ENCODE measurements at places on chromosomes 7 and 10.

- DNase-seq, result no peak
Measured at GRCh38 chr7:38669965-38670520, 38.9 kb upstream of the AMPH start.

- no peak for DNase-seq
Measured at GRCh38 chr7:22931011-22931410, 82.9 kb downstream of the HYCC1 start.

DNA sequence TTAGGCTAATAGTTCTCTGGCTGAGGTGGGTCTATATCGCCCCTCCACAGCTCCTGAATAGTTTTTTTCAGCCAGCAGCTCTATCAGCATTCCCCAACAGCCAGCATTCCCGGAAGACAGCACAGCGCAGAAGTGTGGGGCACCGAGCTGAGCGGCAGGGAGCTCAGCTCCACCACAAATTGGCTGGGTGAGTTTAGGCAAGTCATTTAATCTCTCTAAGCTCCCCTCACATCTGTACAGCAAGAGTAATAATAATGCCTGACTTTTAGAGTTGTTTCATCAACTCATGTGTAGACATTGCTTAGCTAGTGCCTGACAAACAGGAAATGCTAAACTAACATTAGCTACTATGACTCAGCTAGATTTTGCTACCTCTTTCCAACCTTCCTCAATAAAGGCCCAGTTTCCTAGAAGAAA, 247.9 kb upstream of the PTN start:
- DNase-seq, result no peak

- DNase-seq, result no peak
Measured at GRCh38 chr7:116828281-116828680, 34.1 kb upstream of the CAPZA2 start.

GRCh38 chr7:47878662-47879061, 69.6 kb downstream of the PKD1L1 start:
- DNase-seq, result no peak

DNA sequence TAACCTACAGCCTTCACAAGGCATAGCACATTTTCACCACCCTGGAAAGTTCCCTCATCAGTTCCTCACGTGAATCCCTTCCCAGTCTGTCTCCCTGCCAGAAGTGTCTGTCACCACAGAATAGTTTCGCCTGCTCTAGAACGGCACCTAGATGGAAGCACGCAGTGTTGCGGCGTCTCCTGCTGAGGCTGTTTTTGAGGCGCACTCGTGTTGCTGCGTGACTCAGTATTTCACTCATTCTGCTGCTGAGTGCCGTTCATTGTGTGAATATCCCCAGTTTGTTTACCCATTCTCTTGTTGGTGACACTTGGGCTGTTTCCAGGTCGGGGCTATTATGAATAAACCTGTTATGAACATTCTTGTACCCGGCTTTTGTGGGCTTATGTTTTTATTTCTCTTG, 12.8 kb downstream of the NOS3 start:
- DNase-seq, result no peak

GRCh38 chr10:121614613-121615434, 16.6 kb upstream of the FGFR2 start:
- no peak for DNase-seq

- no peak for DNase-seq
Measured at GRCh38 chr7:156693627-156694026, 53.1 kb downstream of the RNF32 start.

- DNase-seq, result no peak
Measured at GRCh38 chr10:85786401-85786899, 580.1 kb downstream of the GRID1 start.

GRCh38 chr10:92678206-92678605, 11.5 kb upstream of the HHEX start:
- DNase-seq, result no peak

DNA sequence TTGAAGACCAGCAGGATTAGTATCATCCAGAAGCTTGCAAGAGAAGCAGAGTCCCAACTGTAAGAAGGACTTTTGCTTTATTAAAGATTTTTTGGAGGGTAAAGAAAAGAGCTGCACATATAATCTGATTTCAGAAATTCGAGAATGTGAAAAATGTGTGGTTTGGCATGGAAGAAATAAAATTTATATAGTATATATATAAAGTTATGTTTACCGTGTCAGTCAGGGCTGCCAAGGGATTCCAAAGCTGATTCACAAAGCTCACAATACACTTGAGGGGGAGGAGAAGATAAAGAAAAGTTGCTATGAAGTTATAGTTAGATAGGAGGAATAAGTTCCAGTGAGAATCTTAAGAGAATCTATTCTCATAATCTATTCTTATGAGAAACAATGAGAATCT, 231.8 kb upstream of the CACNA2D1 start:
- DNase-seq, result no peak

- DNase-seq, result no peak
Measured at GRCh38 chr10:7589748-7590147, 77.0 kb downstream of the ITIH5 start.

GRCh38 chr10:70482982-70483760, 4.6 kb downstream of the PALD1 start:
- no peak for DNase-seq

- no peak for DNase-seq
Measured at GRCh38 chr10:95537542-95537927, 23.6 kb downstream of the SORBS1 start.

- DNase-seq, result no peak
Measured at GRCh38 chr10:96513305-96513697, 425 bp downstream of the TLL2 start.

- no peak for DNase-seq
Measured at GRCh38 chr10:1169186-1169885, 113.2 kb downstream of the WDR37 start.

GRCh38 chr7:97149843-97150242, 32.3 kb downstream of the SDHAF3 start:
- no peak for DNase-seq

- no peak for DNase-seq
Measured at GRCh38 chr10:3755440-3756359, 29.3 kb downstream of the KLF6 start.

GRCh38 chr7:70884809-70885208, 247.1 kb upstream of the GALNT17 start:
- no peak for DNase-seq

- no peak for DNase-seq
Measured at GRCh38 chr7:9264395-9264794, 831.0 kb downstream of the NXPH1 start.

DNA sequence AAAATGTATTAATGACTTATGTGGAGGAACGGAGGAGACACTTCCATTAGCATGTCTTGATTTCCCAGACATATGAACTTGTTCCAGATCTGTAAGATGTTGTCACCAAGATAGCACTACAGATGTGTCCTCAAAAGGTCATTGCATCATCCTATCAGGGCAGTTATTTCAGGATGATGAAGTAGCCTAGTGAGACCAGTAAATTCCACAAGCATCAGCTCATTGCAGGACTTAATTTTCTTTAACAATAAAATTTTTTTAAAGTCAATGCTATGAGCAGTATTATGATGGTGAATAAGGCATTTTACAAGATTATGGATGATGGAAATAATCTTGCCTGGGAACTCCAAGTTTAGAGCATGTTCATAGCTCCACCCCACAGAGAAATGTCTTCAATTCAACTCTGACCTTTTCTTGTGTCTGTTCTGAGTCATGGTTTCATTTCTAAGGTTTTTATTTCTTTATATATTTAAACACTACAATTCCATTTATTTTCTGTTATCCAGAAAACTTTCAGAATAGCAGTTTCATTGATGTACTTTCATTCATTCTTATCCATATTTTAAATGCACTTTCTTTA, 1203.3 kb upstream of the CELF2 start:
- no peak for DNase-seq

DNA sequence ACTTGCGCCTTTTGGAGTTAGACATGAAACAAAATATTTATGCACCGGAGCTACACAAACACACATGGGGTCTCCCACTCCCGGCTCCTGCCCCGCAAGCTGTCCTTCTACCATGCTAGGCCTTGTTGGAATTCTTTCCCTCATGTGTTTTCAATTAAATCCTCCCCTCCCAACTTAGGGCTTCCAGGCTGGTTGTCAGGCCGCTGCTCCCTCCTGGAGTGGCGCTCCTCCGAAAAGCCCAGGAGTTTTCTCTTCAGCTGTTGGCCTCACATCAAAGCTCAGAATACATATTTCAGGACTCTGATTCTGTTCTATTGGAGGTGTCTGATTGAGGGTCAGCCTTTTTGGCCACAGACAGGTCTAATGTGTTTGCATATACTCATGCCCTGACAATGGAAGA, 113.3 kb downstream of the FANK1 start:
- DNase-seq, result no peak

- no peak for DNase-seq
Measured at GRCh38 chr7:1290026-1290678, 57.5 kb downstream of the UNCX start.

DNA sequence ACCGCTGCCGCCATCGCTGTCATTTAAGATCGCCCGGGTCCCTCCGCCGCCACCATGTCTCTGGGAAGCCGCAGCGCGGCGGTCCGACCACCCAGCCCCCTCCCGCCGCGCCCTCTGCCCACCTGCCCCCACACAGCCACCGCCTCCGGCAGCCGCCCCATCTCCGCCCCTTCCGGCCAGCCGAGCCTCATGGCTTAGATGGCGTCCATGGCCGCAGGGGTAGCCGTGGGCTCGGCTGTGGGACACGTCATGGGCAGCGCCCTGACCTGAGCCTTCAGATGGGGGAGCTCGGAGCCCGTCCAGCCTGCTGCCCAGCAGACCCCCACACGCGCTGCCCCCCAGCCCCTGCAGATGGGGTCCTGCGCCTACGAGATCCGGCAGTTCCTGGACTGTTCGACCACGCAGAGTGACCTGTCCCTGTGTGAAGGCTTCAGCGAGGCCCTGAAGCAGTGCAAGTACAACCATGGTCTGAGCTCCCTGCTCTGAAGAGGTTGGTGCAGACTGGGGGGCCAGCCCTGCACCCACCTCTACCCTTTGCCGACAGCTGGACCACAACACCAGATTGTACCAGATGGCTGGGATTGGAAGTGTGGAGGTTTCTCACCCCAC, 38.0 kb upstream of the TARP start:
- no peak for DNase-seq

DNA sequence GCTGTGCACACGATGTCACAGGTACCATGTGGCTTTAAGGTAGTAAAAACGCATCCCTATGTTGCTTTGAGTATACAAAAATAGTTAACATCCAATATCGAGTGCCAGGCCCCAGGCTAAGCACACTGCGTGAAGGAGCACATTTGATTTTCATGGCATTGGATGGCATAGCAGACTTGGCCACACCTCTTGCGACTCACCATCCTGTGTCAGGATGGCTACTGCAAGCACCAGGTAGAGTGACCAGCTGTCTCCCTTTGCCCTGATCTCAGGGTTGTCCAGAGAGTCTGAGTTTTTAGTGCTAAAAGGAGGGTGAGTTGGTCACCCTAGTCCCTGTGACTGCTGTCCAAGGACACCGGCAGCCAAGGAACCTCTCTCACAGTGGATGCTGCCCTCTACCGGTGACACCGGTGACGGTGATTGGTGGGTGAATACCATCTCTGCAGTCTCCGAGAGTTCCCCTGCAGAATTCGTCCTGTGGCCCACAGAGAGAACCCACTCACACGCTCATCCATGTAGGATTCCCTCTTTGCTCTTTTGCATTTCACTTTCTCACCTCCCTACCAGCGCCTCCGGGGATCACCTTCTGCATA, 76.1 kb downstream of the BICC1 start:
- no peak for DNase-seq

DNA sequence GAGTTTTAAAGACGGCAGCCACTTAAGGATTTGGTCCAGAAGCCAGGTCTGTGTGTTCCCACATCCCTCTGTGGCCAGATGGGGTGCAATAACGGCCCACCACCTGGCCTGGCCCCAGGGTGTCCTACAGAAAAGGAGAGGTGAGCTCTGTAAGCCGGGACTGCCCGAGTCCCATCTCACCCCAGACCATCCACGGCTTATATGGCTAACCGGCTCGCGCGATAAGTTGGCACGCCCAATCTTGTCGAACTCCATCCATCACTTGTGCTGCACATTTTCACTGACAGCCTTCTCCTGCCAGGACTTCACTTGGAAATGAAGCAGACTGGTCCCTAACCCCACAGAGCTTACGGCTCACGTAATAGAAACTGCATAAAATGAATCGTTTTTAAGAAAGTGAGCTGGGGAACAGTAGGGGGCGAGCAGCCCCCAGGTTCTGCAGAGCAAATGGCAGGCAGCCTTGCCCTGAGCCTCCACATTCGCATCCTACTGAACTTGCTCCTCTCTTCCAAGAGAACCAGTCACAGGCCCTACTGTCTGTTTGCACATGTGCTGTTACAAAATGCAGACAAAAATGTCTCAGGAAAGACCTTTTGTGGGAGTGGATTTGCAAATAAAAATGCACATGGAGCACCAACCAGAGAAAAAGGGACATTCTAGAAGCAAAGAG, 98.2 kb downstream of the TNS3 start:
- DNase-seq, result no peak

DNA sequence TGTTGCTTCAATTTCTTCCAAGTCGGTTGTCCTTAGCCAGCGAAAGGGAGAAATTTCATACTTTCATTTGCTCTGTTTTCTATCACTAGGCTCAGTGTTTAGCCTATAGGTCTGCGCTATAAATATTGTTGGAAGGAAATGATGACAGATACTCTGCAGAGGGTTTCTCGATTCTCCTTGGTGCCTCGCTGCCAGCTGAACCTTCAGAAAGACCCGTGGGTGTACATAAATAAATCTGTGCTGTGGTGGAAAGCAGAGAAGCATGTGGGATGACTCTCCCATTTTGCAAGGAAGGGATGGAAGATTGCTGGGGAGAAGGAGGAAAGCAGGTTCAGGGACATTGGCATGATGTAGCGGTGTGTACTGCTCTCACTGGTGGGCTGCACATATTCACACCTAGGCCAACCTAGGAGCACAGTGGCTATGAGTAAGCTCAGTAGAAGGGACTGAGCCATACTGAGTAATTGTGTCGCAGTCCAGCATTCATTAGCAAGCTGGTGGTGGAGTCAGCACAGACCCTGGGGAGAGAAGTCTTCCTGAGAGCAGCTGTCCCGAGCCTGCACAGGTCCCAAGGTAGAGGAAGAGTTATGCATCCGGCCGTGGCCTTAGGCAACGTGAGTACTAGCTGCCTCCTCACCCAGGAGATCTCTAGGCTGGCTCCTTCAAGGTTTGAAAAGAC, 50.5 kb downstream of the PNLIPRP3 start:
- no peak for DNase-seq

GRCh38 chr7:88638583-88638982, 120.9 kb upstream of the ZNF804B start:
- no peak for DNase-seq

Data from activated CD4-positive, CD25-positive, alpha-beta regulatory T cell (primary cell).